ENCODE measurements at places on chromosomes 1 and 21.

DNA sequence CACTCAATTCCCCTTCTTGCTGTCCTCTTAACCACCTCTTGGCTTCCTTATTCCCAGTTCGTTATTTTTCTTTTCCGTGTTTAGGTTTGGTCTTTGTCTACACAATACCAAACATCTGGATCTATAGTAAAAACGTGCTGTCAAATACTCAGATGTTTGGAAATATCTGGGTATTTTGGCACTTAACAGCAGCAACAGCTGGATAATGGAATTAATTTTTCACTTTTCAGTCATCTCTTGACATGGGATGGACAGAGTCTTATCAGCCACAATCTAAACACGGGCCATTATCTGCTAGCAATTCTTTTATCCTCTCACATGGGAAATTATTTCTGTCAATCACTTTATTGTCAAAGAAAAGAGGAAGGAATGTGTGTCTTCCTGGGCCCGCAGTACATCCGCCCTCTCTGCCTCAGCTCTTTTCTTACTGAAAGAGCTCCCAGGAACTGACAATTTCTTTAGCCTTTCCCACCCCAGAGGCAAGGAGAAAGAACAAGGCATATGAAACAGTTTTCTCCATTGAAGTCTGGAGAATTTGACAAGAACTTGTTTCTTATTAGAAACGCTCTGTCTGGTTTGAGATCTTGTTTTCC, 13.4 kb downstream of the NHLH2 start:
- no peak for DNase-seq

DNA sequence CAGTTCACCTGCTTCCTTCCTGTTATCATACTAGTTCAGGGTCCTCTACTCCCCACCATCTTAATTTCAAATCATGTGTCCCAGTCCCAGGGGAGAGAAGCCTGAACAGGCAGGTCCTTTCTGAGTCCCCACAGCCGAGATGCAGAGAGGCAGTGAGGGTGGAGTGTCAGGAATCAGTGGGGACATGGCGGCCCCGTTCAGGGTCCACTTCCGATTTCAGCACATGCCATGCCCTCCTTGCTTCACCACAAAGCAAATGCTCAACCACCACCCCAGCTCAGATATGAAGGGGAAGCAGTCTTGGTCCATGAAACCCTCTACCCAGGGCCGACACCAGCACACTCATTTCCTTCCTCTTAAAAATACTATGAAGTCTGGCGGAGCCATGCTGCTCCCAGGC, 5.2 kb upstream of the SEMA4A start:
- DNase-seq = no peak

DNA sequence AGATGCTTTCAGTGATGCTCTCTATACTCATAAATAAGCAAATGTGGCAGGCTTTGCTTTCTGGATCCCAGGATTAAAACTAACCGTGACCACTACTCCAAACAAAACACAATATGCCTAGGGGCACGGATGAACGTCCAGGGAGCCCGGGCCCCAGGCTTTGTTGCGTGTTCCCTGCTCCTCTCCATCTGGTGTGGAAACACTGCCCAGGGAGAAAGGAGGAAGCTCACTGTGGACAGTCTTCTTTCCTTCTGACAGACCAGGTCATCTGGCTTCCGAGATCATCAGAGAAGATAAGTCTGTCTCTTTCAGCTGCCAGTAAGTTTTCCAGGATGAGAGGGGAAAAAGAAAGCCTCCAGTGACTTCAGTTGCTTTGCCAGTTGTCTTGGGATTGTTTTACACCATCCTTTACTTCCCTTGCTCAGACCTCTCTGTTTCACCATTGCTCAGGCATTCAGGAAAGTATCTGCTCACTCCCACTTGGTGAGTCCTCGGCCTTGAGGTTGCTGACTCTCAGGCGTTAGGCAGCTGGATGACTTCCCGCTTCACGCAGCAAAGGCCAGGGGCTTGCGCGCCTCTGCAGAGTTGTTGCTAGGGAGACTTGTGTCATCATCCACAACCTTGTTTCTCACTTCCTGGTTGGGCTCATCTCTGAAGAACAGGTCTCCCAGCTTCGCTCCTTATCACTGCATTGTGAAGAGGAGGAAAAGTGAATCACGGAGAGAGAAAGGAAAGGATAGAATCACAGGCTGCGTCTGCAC, 20.6 kb upstream of the PGD start:
- DNase-seq = no peak

DNA sequence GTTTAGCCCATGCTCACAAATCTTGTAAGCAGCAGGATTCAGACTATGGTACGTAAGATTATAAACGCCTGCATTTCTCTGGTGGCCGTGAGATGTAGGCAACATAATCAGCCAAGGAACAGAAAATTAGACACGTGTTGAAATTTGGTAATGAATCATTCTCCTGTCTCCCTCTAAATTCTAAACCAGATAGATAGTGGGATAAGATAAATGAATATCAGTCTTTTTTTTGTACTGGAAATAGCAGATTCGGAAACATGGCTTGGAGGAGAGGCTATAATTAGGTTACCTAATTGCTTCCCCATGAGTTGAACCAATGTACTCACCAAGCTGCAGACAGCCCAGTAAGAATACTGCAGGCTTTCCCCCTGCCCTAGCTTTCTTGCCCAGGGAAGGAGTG, 172.3 kb downstream of the TGFB2 start:
- no peak for DNase-seq

GRCh38 chr1:36784147-36784859, 250.0 kb downstream of the GRIK3 start:
- no peak for DNase-seq

- DNase-seq = no peak
Observed at GRCh38 chr1:99529002-99529401, 116.9 kb upstream of the PALMD start.

DNA sequence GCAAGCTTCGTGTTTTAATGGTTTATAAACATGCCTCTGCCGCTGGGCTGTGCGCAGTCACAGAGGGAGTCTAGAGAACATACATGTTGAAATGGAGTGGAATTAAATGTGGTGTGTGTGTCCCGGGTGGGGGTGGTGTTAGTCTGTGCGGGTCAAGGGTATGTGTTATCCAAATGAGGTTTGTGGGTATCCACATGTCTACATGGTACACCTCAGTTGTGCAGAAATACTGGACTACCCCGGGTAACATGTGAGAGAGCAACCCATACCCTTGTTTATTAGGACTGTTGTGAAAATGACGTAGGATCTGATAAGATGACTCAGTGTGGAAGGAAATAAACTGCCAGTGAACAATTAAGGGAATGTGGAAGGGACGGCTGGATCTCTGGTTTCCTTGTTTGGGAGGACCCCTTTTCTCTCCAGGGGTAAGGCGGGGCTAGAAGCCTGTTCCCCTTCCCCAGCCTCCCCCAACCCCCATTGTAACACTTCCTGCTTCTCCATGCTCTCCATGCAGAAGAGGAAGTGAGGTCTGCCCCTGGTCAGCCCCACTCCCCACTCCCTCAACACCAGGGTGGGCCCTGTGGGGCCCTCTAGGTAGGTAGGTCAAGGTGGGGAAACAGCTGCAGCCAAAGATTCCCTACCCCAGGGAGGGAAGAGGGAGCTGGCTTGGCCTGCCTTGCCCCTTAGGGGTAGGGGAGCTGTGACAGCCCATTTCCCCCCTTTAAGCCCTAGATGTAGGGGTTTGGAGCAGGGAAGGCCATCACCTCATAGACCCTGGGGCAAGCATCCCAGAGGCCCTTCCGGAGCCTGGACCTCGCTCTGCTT, 690 bp downstream of the EPS8L3 start:
- DNase-seq = no peak

GRCh38 chr1:40362699-40363098, 10.8 kb upstream of the SMAP2 start:
- DNase-seq = no peak

GRCh38 chr1:7341145-7341905, 429.8 kb upstream of the VAMP3 start:
- DNase-seq = no peak

DNA sequence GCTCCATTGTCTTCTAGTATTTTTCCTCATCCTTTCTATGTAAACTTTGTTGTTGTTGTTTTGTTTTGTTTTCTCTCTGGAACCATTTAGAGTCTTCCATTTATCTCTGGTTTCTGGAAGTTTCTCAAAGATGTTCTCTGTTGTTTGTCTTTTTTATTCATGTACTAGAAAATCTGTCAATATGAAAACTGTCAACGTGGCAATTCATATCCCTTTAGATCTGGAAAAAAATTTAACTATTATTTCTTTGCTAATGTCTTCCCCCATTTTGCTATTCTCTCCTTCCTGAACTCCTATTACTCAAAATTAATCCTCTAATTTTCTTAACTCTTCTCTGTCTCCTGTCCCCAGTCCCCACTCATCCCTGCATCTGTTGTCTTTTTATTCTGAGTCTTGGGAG, 55.9 kb upstream of the LRRN2 start:
- DNase-seq = no peak

Data from hippocampal formation (tissue), 2 donors.